ENCODE measurements at places on chromosomes 3 and 15.

DNA sequence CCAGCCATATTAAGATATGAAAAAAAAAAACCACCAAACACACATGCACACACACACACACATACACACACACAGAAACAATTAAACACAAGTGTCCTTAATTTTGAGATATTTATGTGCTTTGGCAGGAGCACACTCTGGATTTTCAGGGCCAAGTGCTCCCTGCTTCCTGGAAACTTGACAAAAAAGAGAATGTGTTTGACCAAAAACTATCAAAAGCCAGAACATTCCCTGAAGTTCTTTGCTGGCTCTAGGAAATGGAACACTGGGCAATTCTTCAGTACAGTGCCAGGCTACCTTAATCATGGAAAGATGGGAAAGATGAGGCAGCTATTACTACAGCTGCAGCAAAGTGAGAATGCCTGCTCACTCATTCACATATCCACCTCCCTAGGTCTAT is 44.6 kb downstream of the P3H2 start:
- no peak for DNase-seq

DNA sequence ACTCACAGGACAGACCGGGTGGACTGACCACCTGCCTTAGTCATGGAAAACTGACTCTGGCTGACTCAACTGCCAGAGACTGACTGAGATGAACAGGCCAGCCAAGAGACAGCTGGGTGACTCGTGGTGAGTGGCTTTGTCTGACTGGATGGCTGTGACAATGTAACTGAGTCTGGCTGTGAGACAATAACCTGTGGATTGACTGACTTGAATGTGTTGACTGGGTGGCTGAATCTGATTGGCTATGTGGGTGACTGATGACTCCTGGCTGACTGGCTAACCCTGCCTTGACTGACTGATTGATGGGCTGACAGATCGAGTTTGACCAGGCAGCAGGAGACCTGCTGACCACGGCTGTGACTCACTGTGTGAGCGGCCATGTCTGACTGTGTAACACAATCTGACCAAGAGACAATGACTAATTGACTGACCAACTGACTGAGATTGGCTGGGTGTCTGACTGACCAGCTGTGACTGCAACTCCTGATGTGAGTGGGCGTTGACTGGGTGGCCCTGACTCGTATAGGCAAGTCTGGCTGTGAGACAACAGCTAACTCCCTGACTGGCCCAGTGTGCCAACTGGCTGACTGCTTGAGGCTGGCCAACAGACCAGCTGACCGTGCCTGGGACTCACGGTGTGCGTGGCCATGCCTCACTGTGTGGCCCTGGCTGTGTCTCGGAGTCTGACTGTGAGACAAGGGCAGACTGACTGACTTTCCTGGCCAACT is 509.1 kb downstream of the SHQ1 start:
- no peak for DNase-seq

GRCh38 chr3:183385698-183386613 is 42.5 kb downstream of the MCF2L2 start:
- peak; percentile 70 for DNase-seq

- no peak for DNase-seq
Measured at GRCh38 chr3:31884251-31884650, 96.8 kb downstream of the OSBPL10 start.

DNA sequence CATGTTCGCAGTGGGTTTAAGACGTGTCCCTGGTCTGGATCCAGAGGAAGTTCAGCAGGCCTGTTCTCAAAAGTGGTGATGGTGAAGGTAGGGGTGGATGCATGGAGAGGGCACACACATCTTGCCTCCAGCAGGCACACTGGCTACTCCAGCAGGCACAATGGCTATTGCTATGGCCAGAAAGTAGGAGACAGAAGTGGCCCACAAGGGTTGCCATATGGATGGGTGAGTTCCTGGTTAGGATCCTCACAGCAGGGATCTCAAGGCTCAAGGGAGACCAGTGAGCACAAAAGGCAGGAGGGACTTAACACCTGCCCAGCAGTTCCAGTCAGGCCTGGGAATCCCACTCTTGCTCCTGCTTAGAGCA is 107.9 kb downstream of the LRIG1 start:
- no peak for DNase-seq

DNA sequence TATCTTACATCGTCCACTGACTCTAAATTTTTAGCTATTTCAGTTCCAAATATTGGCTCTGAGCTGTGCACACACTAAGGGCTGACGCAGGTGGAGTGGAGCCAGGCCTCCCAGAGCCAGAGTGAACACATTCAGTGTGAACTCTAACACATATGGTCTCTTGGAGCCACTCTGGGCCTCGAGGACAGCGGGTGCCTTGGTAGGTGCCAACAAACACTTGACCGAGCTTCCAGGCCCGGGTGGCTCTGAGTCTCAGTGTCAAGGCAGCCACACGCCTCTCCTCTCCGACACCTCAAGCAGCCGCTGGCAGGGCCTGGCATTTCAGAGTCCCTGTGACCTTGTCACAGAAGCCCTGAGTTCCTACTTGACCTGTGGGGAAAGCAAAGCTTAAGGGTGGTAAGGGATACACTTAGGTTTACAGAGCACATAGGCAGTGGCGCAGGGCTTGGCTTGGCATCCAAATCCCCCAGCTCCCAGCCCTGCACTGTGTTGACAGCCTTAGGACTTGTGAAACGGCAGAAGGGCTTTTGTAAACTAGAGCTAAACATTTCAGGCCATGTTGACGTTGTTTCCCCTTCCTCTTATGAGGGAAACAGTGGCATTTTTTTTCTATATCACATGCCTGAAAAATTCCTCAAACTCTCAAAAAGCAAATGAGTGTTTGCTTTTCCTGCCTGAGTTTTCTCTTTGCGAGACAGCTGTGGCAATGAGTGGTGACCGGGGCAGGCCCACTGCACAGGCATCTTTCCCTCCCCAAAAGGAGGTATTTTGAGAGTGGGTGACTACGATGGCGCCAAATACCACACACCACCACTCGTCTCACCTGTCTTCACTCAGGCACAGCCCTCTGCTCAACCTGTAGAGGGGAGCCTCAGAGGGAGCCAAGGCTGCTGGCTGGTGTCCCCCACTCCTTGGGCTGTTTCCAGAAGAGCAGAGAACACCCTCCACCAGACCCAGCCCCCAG is 60.8 kb downstream of the DAPK2 start:
- no peak for DNase-seq

- peak; percentile 21 for DNase-seq
Measured at GRCh38 chr15:93179072-93179471, 90.1 kb upstream of the RGMA start.

DNA sequence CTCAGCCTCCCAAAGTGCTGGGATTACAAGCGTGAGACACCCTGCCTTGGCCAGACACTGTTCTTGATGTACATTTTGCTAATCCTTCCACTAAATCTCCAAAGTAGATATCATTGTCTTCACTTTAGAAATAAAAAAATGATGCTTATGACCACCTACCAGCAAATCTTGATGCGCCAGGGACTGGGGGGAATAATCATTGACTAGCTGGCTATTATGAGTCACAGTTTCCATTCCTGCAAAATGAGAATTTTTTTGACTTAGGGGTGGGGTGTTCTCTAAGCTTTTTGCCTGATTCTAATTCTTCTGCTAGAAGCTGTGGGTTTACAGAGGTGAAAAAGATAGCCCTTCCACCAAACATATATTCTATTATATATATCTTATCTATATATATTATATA is 17.1 kb upstream of the RFC4 start:
- no peak for DNase-seq

GRCh38 chr3:152968388-152969024 is 133.6 kb downstream of the P2RY1 start:
- DNase-seq, result no peak

DNA sequence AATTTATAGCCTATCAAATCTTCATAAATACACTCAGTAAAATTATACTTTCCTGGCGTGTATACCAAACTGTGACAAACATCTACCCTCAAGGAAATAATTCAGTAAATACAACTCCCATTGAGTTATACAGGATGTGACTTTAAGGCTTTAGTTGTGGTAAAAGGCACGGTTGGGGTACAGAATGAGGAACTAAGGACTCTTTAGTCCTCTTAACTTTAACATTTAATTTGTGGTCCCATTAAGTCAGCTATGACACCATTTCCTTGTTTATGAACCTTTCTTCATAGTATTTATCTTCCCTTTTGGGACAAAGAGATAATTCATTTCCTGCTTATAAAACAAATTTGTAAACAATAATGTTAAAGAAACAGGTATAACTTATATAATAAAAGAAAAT is 30.2 kb downstream of the IFT80 start:
- DNase-seq, result peak; percentile 22

DNA sequence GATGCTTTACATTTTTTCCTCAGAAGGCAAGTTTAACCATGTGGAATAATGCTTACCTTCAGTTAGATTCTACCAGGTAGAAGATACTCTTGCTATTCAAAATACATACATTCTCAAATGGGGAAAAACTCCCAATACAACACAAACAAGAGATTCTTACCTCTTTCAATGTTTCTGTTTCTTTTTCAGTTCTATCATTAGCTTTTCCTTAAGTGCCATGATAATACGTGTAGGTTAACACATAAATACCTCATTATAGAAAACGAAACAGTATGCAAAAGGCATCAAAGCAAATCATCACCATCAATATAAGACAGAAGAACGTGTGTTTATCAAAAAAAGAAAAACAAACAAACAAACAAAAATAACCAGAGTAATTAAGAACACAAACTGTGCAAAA is 300.7 kb upstream of the ROBO1 start:
- DNase-seq, result no peak

DNA sequence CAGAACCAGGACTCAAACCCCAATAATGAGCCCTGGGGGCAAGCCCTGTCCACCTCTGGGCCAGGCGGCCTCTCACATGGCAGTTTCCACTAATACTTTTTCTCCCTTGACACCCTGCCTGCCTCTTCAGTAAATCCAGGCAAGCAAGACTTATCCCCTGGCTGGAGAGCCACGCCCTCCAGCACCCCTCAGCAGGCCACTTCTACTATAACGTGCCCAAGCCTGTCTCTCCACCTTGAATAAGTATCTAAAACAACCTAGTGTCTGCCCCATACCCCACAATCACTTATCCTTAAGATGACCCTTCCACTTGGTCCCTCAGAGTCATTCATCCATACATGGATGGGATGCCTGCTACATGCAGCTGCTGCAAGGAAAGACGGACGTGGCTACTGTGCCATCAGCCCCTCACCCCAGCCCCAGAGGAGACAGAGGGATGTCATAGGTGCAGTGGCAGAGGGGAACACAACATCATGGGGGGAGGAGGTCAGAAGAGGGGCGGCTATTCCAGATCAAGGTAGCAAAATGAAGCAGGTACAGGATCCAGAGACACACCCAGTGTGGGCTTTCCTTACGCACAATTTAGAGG is 63.4 kb downstream of the LRIG1 start:
- DNase-seq, result no peak

- DNase-seq, result no peak
Measured at GRCh38 chr15:41160639-41161315, 44.7 kb upstream of the INO80 start.

- DNase-seq, result no peak
Measured at GRCh38 chr15:58510715-58511598, 79.2 kb downstream of the LIPC start.

DNA sequence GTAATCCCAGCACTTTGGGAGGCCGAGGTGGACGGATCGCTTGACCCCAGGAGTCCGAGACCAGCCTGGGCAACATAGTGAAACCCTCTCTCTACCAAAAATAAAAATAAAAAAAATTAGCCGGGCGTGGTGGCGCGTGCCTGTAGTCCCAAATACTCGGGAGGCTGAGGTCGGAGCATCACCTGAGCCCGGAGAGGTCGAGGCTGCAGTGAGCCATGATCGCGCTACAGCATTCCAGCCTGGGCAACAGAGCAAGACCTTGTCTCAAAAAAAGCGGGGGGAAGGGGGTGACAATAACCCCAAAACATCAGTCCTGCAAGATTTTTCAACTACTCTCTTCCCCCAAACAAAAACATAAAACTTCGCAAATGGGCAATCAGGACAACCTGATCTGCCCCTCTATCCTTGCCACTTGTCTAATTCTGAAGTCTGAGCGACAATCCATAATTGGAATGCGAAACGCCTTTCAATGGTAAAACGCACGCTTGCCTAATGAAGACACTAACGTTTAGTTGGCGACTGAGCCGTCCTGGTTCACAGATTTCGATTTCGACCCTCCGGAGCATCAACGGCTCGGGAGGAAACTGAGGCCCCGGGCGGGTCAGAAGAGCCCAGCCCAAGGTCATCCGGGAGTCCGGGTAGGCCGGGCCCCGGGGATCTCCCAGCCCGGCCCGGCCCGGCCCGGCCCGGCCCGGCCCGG is 868 bp downstream of the BTBD1 start:
- no peak for DNase-seq

- DNase-seq, result no peak
Measured at GRCh38 chr3:27354161-27354560, 15.0 kb downstream of the NEK10 start.

- peak; percentile 18 for DNase-seq
Measured at GRCh38 chr3:188701485-188701969, 470.2 kb upstream of the TPRG1 start.

DNA sequence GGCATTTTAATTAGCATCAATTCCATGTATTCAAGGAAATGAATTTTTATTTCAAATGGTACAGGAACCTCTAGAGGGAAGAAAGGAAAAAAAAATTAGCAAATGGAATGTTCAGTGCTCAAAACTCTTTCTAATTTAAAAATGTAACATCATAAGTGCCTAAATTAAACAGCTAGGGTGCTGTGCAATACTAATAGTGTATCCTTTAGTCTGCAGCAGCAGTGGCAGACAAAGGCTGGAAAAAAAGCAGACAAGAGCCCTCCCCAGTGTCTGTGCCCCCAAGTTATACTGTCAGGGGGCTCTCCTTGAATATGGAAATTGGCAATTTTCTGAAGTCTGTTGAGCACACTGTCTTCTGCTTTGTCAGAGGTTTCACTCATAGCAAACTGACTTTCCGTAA is 159.5 kb downstream of the CLSTN2 start:
- DNase-seq, result no peak

GRCh38 chr15:47736143-47736786 is 19.0 kb downstream of the SEMA6D start:
- DNase-seq, result no peak

DNA sequence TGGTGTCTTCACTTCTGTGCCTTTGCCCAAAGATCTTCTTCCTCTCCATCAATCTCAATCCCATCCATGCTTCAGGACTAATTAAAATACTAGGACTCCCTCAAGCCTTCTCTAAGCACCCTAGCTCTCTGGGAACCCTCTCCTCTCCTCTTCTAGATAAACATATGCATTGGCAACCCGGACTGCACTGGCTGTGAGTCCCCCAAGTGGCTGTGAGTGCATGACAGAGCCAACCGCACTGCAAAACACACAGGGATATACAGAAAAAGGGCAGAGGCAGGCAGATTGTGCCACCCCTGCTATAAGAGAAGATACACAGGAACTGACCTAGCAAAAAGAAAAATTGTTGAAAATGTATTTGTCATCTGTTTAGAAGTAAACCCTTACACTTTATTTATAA is 457.1 kb downstream of the MFSD1 start:
- DNase-seq, result no peak

GRCh38 chr3:112623717-112624116 is 17.2 kb downstream of the CCDC80 start:
- DNase-seq, result no peak

Data from CD4-positive, alpha-beta T cell treated with Interferon alpha-2 for 1 hour (primary cell).